ENCODE measurements at places on chromosomes 7 and 10.

DNA sequence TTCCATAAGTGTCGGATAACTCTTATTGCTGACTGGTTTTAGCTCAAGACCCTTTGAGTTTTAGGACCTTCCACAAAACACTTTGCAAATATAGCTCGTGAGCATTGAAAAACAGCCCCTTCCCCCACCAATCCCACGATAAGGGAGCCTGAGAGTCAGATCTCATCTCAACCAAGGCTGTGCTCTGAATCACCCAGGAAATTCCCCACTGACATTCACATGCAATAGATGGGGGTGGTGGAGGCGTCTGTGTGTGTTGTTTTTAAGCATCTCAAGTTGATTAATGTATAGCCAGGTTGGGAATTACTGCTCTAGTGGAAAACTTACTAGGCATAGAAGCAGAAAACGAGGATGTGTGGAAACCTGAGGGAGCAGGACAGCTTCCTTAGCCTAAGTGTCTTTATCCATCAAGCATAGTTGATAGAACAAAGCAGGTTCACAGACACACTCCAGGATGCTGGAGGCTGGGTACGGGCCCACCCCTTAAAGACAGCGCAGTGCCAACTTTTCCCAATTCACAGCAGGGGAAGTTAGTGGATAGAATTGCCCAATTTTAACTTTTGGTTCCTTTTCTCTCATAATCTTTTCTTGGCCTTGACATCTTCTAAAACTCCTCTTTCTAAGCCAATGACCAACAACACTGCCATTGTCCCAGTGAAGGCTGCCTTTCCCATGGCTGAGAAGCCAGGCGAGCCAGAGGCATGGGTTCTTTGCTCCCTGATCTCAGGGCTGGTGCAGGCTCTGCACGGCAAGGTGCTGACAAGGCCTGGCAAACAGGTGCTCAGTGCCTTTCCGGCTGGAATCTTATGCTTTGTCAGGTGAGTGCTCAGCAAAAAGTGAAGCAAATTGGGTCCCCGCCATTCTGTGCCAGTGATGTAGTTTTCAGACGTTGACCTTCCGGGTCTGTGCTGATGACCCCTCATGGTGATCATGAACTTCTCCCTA, 98.5 kb upstream of the INSIG1 start:
- DNase-seq = peak; percentile 53

DNA sequence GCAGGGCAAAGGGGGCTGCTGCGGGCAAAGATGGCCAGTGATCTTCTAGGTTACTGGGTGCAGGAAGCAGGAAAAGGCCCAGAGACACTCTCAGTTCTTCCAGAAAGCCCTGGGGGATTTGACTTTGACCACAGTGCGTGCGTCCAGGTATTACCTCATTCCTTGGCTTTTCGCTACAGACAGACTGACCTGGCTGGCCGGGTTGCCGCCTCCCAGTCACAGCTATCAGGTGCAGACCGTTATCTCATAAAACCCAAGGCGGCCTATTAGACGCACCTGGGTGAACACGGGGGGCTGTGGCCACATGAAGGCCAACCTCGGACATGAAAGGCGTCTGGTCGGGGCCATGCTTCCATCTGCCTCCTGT, 80.3 kb downstream of the FOXL3 start:
- no peak for DNase-seq

DNA sequence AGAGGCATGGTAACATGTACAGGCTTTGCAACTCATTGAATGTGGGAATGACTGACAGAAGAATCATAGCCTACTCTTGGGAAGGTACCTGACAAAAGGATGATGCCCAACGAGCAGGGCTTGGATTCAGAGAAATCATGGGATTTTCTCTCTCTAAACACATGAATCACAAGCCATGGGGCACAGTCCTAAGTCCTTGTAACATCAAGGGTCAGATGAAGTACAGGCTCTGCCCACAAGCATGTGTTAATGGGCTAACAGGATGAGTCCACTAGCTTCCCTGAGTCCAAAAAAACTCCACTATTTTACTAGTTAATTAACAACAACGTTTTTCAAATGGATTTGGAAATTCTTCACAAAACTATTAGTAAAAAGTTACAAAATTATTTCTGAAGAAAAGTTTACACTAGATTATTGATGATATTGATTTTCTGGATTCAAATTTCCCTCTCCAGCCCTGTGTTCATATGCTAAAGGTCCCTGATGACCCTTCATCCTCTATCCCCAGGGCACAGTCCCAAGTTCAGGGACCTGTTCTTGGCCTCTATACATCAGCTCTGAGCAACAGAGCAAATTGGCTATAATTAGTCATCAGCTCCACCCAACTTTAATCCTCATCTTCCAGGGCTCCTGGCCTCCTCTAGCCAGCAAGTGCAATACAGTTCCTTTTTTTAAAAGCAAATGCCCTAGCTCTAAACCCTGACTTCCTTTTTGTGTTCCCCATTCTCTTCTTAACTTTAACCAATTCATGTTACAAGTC, 99.8 kb downstream of the GSAP start:
- DNase-seq = no peak

- DNase-seq = no peak
Observed at GRCh38 chr7:133115596-133115995, 33.7 kb upstream of the CHCHD3 start.

DNA sequence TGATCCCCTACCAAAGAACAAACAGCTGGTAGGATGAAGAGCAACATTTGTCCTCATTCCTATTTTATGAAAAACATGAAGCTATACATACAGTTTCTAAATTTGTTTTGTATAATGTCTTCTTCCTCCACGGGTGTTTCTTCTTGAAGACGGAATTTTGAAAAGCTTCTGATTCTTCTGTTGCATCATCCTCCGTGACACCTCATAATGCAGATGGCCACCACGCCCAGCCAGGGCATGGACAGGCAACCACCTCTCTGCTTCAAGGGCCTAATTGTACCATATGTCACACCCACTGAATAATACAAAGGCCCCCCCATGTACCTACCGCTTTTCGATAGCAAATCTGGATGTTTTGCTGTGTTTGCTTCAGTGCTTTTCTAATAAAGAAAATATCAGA, at the start of gene SUN3:
Gene SUN3, minus strand, starts transcription at position 170 of the 400 bp plus-strand sequence. Its CDS starts 169 bp downstream, at position 1.
- DNase-seq = no peak

GRCh38 chr10:60334991-60335390, 54.7 kb downstream of the ANK3 start:
- DNase-seq = no peak

- DNase-seq = no peak
Observed at GRCh38 chr7:84844771-84845170, 342.1 kb downstream of the SEMA3D start.

DNA sequence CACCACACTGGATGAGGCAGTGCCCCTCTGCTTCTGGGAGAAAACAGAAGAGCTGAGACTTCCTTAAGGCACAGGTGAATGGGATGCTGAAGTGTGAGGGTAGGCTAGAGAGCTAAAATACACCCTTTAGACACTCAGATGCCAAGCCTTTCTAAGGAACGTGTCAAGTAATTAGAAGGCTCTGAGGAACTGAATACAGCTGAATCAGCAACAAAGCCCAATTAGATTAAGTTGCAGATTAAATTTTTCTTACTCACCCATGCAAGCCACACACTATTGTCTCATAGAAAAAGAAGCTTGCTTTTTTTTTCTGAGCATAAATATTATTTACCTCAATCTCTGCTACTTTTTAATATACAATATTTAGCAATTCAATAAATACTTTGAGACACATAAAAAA, 354.3 kb upstream of the NRG3 start:
- no peak for DNase-seq

DNA sequence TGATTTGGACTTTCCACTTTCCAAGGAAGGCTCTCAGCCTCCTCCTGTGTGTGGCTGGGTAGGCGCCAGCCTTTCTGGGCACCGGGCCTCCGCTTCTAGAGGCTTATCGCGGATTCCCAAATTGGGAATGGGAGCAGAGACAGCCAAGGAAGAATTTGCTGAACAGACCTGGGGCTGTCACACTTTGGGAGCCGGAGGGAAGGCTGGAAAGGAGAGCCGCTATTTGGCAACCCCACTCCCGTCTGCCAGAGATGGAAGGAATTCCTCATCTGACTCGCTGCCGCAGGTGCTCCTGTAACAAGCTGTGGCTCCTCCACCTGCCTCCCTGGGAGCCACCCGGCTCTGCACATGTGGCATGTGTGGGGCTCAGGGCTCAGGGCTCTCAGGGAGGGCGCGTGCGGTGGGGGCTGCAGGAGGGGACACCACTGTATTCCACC, 50.8 kb upstream of the ECHDC3 start:
- no peak for DNase-seq

DNA sequence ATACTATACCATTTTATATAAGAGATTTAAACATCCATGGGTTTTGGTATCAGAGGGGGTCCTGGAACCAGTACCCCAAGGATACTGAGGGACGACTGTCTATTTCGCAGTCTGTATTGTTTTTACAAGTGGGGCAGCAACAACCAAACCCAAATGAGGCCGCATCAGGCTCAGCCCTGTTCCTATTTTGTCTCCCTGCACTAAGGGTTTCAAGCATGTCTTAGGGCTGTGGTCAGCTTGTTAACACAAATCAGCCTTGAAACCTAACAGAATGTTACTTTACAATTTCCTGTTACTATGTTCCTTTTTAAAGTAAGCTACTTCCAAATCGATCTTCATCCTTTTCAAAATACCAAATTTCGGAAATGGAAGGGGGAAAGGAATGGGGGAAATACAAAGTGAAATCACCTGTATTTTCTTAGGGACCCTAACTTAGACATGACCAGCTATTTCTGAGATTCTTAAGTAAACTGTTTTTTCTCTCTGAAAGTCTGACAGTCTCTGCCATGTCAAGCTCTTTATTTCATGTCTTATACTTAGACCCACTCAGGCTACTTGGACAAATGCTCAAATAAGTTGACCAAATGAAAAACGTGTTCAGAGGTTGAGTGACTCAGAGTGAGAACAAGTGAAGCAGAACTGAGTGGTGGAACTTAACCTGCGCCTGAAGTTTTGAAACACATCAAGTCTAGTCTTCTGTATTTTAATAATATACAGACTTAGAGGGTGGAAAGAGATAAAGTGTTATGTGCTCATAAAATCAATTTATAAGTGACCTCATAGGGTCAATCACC, 75.8 kb downstream of the C1GALT1 start:
- no peak for DNase-seq

GRCh38 chr10:86524225-86524962, 2.8 kb upstream of the WAPL start:
- no peak for DNase-seq

GRCh38 chr7:133023370-133024071, 58.4 kb downstream of the CHCHD3 start:
- DNase-seq = no peak

DNA sequence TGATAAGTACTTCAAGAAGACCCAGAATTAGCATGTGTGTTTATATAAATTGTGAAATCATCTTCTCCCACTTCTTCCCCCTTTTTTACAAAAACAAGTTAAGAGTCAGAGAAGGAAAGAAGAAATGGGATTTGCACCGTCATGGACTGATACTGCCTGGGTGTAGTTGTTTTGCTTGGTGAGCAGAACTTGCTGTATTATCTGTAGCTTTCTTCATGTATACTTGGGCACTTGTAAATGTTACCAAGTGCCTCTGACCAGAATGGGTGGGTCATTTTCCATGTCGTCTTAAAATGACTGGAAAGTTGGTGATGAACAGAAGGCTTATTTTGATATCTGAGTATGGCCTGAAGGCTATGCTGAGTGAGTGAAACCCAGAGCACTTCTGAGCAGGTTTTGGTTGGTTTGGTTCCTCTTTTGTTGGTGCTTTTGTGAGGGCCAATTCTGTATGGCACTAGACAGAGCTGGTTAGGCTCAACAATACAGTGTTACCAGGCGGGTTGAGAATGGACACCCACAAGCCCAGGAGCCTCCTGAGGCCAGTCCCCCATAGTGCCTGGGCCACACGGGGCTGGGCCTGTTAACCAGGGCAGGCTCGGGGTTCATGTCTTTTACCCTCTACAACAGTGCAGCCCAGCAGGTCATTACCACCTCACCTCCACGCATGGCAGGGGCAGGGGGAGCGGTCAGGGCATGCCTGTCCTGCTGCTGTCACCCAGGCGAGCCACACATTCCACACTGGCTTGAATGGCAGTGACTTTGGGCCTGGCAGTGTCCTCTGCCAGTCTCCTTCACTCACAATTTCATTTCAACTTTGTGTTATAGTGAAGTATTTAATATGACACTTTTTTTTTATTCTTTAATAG, 115.1 kb downstream of the CCNY start:
- no peak for DNase-seq

DNA sequence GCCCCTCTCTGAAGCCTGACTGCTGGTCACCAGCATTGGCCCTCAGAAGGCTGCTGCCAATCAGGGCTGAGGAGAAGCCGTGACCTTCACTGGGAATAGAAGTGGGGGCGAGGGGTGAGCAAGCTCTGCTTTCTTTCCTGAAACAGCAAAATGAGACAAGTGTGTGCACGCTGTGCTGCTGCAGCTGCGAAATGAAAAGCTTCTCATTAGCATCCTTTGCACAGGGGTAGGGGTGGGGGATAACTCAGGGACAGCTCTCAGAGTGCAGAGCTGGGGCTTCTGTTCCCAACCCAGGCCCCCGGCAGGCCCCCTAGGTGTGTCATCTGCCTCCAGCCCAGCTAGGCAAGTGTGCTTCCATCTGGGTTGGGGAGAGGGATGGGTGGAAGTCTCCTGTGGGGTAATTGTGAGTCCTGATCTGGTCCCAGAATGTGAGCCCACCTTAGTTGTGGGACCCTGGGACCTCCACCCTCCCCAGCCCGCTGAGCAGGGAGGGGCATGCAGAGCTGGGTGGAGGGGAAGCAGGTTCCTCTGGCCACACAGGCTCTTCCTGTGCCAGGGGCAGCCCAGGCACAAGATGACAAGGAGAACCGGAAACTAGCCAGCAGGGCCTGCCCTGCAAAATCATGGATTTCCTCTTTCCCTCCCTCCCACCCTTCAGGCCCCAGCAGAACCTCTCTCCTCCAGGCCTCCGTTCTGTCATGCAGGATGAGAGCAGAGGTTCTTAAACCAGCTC, 22.2 kb downstream of the ZNF467 start:
- no peak for DNase-seq

GRCh38 chr10:131899695-131900349, 986 bp upstream of the PPP2R2D start:
- no peak for DNase-seq

DNA sequence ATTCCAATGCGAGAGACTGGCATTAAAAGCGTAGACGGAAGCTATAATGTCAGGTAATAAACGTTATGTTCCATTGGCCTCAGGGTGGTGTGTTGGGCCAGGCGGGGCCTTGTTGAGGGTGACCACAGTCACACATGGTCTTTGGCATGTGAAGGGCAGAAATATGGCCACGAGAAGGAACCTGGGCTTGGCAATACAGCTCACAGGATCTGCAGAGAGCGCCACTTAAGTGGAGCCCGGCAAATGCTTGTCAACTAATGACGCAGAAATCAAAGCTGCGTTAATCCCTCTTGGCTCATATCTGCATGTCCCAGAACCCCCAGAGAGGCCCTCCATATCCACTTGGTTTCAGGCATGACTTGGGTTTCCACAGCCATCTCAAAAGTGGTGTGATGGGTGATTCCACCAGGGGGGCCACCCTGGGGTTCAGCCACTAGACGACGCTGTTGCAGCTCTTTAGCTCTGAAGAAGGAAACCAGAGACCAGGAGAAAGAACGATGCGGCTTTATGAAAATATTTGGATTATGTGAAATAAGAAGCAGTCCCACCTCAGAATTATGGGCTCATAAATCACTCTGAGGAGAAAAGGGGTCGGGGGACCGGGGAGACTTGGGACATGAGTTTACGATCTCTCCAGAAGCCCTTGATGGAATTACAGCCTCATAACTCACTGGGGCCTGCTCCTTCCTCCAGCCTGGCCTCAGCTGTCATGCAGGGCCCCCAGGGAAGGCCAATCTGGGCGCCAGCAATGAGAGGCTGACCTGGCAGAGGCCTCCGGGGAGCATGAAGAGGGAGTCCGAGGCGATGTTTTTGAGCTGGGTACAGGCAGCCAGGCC, 462.5 kb downstream of the PLXNA4 start:
- no peak for DNase-seq

GRCh38 chr7:40753455-40753854, 618.6 kb downstream of the SUGCT start:
- no peak for DNase-seq
